Dermis blood vessel endothelial cell (primary cell): ENCODE measurements at places on chromosomes 1 and 21. TPM values are rescaled to one million over a fixed set of nuclear protein-coding genes. Genes with fewer than 3 reads are reported as not detected.

GRCh38 chr21:40569357-40569756 lies 277.6 kb downstream of the DSCAM start:
- no peak for DNase-seq

- DNase-seq, result no peak
Measured at GRCh38 chr1:155026588-155026987, 7.0 kb downstream of the DCST2 start.

- DNase-seq, result no peak
Measured at GRCh38 chr1:39642796-39643195, 3.4 kb upstream of the HEYL start.

GRCh38 chr1:215957663-215958062 lies 390.6 kb downstream of the KCTD3 start:
- no peak for DNase-seq

- peak; percentile 93 for DNase-seq
Measured at GRCh38 chr1:160260406-160261382, 1.7 kb downstream of the DCAF8 start.

DNA sequence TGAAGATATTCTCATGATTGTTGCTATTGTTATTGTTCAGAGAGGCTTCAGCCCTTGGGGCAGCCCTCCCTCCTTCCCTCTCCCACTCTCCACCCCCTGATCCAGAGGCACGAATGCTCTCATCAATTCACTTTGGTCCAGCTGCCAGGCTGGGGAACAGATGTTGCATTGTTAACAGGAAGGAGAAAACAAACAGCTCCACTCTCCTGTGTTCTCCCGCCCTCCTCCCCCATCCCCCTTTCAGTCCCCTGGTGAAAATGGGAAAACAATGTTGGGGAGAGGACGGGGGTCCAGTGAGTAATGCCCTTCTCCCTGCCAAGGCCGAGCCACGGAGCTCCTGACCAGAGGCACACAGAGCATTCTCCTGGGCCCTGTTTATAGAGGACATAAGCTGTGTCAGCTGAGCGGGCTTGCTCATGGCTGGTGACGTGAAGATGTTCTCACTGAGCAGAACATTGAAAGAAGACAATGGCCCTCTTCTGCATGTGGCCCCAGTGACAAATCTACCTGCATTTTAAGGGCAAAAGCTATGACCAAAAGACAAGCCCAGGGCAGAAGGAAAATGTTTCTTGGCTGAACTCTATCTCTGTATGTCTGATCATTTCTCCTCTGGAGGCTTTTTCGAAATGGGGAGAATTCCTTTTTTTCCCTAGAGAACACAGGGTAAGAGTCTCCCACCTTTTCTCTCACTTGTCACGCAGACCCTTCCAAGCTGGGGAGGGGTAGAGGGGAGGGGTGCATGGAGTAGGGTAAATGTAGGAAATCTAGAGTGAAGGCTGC lies 111.7 kb downstream of the GLUL start:
- no peak for DNase-seq

GRCh38 chr21:28454564-28455252 lies 538.0 kb downstream of the LTN1 start:
- DNase-seq, result no peak

DNA sequence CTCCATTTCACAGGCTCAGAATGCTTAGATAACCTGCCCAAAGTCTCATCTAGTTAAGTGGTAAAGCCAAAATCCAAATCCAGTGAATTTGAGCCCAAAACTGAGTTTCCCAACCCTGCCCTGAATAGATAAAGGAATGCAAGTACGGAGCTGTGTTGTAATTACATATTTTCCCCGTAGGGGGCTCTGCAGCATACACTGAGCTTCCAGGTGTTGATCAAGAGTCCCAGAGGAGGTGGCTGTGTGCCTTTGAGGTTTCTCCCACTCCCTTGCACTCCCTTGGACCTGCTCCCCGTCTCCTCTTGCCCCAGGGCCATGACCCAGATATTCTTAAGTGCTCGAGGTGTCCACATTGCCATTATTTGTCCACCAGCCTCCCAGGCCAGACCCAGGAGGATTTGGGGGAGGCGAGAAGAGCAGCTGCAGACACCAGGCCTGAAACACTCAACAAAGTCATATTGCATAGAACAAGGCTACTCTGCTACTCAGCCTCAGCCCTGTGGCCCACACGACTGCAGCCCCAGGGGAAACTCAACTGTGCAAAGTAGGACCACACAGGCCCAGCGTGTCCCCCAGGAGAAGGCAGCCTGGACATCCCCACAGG lies 18.4 kb upstream of the LY9 start:
- DNase-seq, result peak; percentile 44

- no peak for DNase-seq
Measured at GRCh38 chr1:184622136-184622823, 132.4 kb downstream of the EDEM3 start.

DNA sequence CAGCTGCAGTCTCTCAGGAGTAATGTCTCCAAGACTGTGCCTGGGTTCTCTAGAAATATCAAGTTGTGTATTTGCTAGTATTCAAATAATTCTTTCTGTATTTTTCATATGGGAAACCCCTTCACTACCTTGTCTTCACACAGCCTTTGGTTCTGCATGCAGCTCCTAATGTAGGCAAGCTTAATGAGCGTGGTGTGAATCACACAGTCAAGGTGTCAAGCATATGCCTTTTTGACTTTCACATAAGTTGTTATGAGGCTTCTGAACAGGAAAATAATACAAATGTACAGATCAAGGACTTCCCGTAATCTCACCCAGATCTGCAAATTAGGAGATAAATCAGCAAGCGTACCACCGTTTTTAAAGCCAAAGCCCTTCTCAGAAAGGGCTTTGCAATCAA lies at the start of gene FCRL3:
Gene FCRL3, minus strand, starts transcription at position 38 of the 400 bp plus-strand sequence. CDS start 280 bp downstream, outside the sequence.
- DNase-seq, result no peak

DNA sequence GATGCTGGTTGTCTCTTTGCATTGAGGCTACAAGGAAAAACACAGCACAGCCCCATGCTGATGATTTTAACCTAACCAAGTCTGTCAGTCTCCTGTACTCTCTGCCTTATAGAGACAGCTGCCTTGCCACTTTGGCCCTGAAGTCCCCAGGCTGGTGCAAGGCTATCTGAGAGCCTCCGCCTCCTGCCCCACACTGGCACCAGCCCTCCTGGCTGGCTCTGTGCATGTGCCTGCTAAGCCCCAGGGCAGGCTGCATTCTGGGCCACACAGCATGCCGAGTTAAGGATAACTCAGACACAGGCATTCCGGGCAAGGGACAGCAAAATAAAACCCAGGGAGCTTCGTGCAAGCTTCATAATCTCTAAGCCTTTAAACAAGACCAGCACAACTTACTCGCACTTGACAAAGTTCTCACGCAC lies 910 bp downstream of the RUNX1 start:
- no peak for DNase-seq

GRCh38 chr1:82064691-82065090 lies 264.0 kb downstream of the ADGRL2 start:
- no peak for DNase-seq

- DNase-seq, result no peak
Measured at GRCh38 chr1:10643607-10644306, 152.7 kb downstream of the CASZ1 start.

GRCh38 chr1:35854989-35855700 lies 27.9 kb upstream of the AGO1 start:
- DNase-seq, result no peak

DNA sequence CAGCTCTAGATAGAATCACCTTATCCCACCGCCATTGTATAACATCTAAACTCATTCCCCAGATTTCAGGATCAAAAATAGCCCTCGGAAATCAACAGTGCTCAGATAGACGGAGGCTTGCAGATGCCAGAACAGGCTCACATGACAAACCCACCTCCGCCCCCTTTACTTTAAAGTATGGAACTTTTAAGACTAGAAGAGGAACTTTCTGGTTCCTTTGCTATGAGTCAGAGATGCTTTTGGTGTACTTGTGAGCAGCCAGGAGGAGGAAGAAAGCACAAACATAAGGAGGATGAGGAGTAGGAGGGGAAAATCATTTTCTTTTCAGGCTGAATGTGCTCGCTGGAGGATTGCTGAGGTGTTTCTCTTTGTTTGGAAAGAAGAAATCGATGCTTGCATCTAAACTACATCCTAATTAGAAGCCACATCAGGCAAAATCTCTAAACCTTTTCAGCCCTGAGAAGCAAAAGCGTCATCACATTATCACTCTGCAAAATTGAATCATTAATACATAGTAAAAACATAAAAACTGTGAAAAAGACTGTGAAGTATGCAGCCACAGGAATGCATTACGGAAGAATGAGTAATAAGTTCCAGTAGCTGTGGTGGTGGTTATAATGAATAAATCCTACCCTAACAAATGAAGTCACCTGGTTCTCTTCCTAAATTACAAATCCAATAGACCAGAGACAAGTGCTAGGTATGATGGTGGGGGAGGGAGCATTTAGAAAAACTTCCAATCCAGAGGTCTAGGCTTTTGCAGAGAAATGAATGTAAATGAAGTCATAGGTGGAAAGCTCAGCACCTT lies 251.3 kb downstream of the KCNH1 start:
- no peak for DNase-seq

- DNase-seq, result no peak
Measured at GRCh38 chr1:231266811-231267322, 25.9 kb downstream of the GNPAT start.

DNA sequence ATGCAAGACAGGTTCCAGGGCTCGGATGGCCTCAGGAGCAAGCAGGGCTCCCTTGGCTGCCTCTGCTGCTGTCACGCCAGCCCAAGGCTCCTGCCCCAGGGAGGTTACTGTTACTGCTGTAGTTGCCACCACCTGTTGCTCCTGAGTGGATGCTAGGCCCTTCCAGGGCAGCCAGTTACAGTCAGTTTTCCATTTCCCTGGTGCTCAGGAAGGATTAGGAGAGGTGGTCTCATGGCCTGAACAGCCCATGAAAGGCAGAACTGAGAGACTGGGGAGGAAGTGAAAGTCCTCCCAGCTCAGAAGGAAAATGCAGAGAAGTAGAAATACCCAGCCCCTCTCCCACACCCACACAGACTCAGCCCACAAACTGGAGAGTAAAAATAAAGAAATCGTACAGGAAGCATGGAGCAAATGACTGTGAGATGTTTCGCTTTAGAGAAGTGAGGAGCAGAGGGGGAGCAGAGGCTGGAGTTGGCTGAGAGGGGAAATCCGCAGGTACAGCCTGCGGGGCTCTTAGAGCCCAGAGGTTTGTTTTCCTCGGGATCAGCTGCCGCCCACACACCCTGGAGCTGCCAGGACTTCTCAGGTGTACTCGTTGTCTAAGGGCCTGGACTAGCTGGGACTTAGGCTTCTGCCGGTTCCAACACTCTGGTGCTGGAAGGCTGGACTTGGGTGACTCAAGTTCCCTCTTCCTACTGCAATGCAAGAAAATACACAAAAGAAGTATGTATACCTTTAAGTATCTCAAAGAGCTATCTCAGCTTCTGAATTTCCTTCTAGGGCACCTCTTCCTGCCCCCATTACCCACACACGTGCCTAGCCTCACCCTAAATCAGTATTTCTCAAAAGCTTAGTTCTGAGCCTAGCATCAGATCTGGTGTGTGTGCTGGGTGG lies 2.3 kb downstream of the IL6R start:
- no peak for DNase-seq

- DNase-seq, result no peak
Measured at GRCh38 chr1:43048601-43049011, 89.9 kb upstream of the SLC2A1 start.

DNA sequence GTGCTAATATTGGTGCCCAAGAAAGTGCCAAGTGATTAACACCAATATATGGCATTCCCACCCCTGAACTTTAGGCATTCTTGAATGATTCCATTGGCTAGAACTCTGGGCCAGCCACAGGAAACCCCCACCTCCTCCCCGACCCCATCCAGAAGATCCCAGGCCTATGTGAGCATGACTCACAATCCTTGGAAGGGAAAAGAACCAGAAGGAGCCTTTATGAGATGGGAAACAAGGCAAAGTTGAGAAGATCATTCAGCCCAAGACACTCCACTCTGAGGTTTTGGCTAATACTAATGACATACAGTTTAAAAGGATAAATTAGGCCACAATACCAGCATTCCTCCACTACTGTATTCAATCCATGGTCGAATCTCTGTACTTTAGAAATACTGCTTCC lies 21.8 kb downstream of the ELK4 start:
- peak; percentile 83 for DNase-seq

DNA sequence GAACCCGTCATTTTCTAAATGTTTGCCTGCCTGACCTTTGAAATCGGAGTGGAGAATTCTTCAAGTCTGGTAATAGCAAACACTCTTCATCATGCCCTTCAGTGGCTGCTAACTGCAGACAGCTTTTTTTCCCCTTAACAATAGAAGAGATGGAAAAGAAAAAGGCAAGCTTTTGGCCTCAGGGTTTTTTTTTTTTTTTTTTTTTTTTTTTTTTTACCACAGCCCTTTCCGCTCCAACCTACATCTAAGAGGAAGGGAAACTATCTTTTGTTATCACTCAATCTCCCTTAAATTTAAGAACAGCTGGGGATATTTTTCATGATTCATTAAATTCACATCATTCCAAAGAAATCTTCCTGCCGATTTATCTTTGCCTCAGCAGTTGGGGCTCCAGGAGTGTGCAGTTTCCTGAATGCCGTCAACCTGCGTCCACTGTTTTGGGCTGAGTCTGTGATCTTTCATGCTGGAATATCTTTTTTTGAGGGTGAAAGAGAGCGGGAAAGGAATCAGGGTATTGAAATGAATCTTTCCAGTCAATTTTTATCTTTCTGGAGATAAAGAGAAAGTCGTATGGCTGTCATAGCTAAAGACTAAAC lies 144.5 kb upstream of the SMYD2 start:
- no peak for DNase-seq

- no peak for DNase-seq
Measured at GRCh38 chr1:221494670-221495069, 247.2 kb downstream of the DUSP10 start.

GRCh38 chr1:229068270-229068987 lies 202.5 kb upstream of the RAB4A start:
- peak; percentile 18 for DNase-seq

The AMY2A gene
- not detected in 2 replicates for total RNA-seq

The PDC gene
- not detected in 2 replicates for total RNA-seq

The UBQLN4 gene
- 16.3 and 23.4 TPM in 2 replicates for total RNA-seq

The FCAMR gene
- not detected in 2 replicates for total RNA-seq

The XCL1 gene
- total RNA-seq, result not detected in 2 replicates
